ENCODE measurements at places on chromosomes 6 and 20. TPM values are rescaled to one million over a fixed set of nuclear protein-coding genes. Genes with fewer than 3 reads are reported as not detected.
A peak's percentile ranks its signal among the peaks of the same experiment; 100 is the strongest.

MAS1 gene
- total RNA-seq = 0.14 TPM

IP6K3 gene
- 0.27 TPM for total RNA-seq

EPB41L2 gene
- total RNA-seq = 110 TPM

EYS gene
- total RNA-seq = not detected

RNF217 gene
- 36.3 TPM for total RNA-seq

- no peaks in the 10 kb centered on the region for H3K27me3 ChIP-seq
- DNase-seq = no peak
- H3K4me1 ChIP-seq = peaks cover 9% of the 10 kb centered on the region
These were observed 809.6 kb downstream of the TENT5A start for GRCh38 chr6:80942911-80943310.

GRCh38 chr6:51541847-51542246 is 545.6 kb downstream of the PKHD1 start:
- no peak overlapping the region for H3K27ac ChIP-seq
- H3K4me3 ChIP-seq = no peak overlapping the region
- DNase-seq = no peak
- H3K4me1 ChIP-seq = no peaks in the 10 kb centered on the region

- H3K4me1 ChIP-seq = peaks cover 4% of the 10 kb centered on the region
- H3K4me3 ChIP-seq = no peak overlapping the region
- DNase-seq = no peak
- no peaks in the 10 kb centered on the region for H3K27me3 ChIP-seq
These were observed 27.9 kb downstream of the LOC128125822 start for GRCh38 chr6:63600136-63600535.

DNA sequence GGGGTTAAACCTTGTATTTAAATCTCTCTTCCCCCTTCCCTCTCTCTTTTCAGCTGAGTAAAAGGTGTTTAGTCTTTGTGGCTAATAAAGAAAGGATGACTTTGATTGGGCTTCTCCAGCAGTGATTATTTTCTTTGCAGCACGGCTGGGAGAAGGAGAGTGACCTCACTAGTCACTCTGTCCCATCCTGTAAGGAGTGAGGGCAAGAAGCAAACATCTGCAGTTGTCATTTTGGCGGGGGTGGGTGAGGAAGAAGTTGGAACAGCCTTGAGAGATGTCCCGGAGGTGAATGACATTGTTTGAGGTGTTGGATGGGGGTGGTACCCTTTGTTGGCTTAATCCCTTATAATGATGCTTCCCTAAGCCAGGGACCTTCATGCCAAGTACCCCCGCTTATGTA is 223.6 kb downstream of the EYA2 start:
- DNase-seq = no peak
- H3K27ac ChIP-seq = peak overlapping the region; percentile 83
- H3K4me1 ChIP-seq = peaks cover 20% of the 10 kb centered on the region
- H3K27me3 ChIP-seq = no peaks in the 10 kb centered on the region
- peak overlapping the region; percentile 46 for H3K4me3 ChIP-seq
- H3K36me3 ChIP-seq = no peaks in the 10 kb centered on the region

DNA sequence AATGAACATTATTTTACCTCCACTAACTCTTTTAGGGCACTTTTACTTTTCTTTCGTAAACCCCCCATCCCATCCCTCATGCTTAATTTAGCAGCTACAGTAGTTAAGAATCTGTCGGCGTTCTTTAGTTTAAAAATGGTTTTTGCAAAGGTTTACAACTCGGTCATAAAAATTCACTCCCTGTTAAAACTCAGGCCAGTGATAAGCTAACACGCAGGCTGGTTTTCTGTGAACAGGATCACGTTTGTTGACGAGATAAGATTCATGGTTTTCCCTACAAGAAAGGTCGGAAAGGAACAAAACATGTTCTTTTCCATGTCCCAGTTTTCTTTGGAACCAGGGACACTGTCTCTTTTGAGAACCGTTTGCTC is 101.1 kb downstream of the TOX2 start:
- H3K36me3 ChIP-seq = no peaks in the 10 kb centered on the region
- DNase-seq = no peak
- H3K27ac ChIP-seq = peak overlapping the region; percentile 30
- H3K4me3 ChIP-seq = peak overlapping the region; percentile 55
- peaks cover 8% of the 10 kb centered on the region for H3K4me1 ChIP-seq

- H3K27ac ChIP-seq = no peak overlapping the region
- no peaks in the 10 kb centered on the region for H3K36me3 ChIP-seq
- no peaks in the 10 kb centered on the region for H3K27me3 ChIP-seq
- H3K4me3 ChIP-seq = no peak overlapping the region
- DNase-seq = no peak
- H3K4me1 ChIP-seq = no peaks in the 10 kb centered on the region
These were observed 42.2 kb downstream of the CDH26 start for GRCh38 chr20:60000271-60001042.

GRCh38 chr6:123811378-123811777 is 7.7 kb downstream of the NKAIN2 start:
- H3K27me3 ChIP-seq = no peaks in the 10 kb centered on the region
- H3K36me3 ChIP-seq = no peaks in the 10 kb centered on the region
- H3K27ac ChIP-seq = no peak overlapping the region
- H3K4me1 ChIP-seq = no peaks in the 10 kb centered on the region
- no peak overlapping the region for H3K4me3 ChIP-seq

GRCh38 chr20:38095017-38095686 is 61.6 kb downstream of the RPRD1B start:
- DNase-seq = no peak
- no peaks in the 10 kb centered on the region for H3K27me3 ChIP-seq
- H3K36me3 ChIP-seq = peaks cover 7% of the 10 kb centered on the region
- no peak overlapping the region for H3K4me3 ChIP-seq

DNA sequence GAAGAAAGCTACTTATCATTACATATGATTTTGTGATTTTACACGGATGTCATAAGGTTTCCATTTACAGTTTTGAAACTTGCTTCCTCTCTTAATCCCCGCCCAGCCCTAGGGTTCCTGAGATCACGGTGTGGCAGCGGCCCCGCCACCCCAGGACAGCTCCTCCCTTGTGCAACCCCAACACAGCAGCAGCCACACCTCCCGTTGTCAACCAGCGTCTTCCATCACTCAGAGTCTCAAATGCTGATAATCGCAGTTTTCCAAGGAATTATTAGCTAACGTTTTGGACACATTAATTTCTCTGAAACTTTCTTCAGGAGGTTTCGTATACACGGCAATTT is 204.8 kb downstream of the THBS2 start:
- no peak for DNase-seq
- H3K27ac ChIP-seq = no peak overlapping the region
- no peaks in the 10 kb centered on the region for H3K27me3 ChIP-seq

GRCh38 chr6:31002471-31002870 is 7.8 kb upstream of the MUC22 start:
- no peaks in the 10 kb centered on the region for H3K4me1 ChIP-seq
- DNase-seq = no peak
- H3K27me3 ChIP-seq = no peaks in the 10 kb centered on the region
- H3K36me3 ChIP-seq = no peaks in the 10 kb centered on the region
- no peak overlapping the region for H3K4me3 ChIP-seq

DNA sequence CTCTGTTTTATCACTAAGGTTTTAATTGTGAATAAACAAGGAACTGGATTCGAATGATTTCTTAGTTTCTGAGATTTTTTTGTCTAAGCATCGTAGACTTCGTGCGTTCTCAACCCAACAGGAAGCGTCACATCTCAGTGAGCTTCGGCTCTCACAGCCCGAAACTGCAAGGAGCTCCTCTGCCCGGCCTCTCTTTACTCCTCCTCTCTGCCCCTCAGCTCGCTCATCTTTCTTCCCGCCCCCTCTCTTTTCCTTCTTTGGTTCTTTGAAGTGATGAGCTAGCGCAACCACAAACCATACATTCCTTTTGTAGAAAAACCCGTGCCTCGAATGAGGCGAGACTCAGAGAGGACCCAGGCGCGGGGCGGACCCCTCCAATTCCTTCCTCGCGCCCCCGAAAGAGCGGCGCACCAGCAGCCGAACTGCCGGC is 480 bp upstream of the NT5E start:
- no peaks in the 10 kb centered on the region for H3K27me3 ChIP-seq
- peak overlapping the region; percentile 81 for H3K4me3 ChIP-seq
- H3K27ac ChIP-seq = peak overlapping the region; percentile 93
- H3K36me3 ChIP-seq = no peaks in the 10 kb centered on the region
- DNase-seq = no peak
- H3K4me1 ChIP-seq = peaks cover 4% of the 10 kb centered on the region

- H3K4me3 ChIP-seq = no peak overlapping the region
- H3K4me1 ChIP-seq = no peaks in the 10 kb centered on the region
- H3K27ac ChIP-seq = no peak overlapping the region
- H3K27me3 ChIP-seq = no peaks in the 10 kb centered on the region
These were observed 156.2 kb downstream of the QKI start for GRCh38 chr6:163570579-163571231.

DNA sequence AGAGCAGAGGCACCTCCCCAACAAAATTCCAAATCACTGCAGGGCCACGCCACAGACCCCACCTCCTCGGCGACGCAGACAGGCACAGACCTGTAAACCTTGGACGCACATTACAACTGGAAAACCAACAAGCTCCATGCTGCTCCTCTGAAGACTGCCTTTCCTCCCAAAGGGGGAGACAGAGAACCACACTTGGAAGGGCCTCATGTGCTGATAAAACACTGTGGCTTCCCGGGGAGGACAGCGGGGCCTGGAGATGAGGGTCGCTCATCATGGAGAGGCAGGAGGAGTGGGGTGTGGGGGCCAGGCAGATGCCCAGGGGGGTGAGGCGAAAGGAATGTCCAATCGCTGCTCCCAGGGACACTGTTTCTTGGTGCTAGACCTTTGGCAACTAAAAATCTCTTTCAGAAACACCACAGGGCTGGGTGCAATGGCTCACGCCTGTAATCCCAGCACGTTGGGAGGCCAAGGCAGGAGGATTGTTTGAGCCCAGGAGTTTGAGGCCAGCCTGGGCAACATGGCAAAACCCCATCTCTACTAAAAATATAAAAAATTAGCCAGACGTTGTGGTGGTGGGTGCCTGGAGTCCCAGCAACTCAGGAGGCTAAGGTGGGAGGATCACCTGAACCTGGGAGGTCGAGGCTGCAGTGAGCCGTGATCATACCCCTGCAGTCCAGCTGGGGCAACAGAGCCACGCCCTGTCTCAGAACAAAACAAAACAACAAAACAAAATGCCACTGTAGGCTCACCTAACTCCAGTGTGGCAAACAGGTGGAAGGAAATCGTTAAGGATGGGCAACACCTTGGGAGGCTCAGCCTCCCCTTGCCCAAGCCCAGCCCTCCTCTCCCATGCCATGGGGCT is 53.8 kb downstream of the ABHD12 start:
- H3K27ac ChIP-seq = no peak overlapping the region
- no peaks in the 10 kb centered on the region for H3K27me3 ChIP-seq
- DNase-seq = no peak
- H3K4me3 ChIP-seq = no peak overlapping the region
- peaks cover 4% of the 10 kb centered on the region for H3K36me3 ChIP-seq
- H3K4me1 ChIP-seq = no peaks in the 10 kb centered on the region
